ENCODE measurements at places on chromosomes 1 and 21. TPM values are rescaled to one million over a fixed set of nuclear protein-coding genes. Genes with fewer than 3 reads are reported as not detected.

Gene FAM43B
- total RNA-seq, result not detected

Gene CHAF1B
- total RNA-seq, result 2.1 TPM

Gene CLDN17
- total RNA-seq, result not detected

Gene ALX3
- not detected for total RNA-seq

Gene ESRRG
- not detected for total RNA-seq

Gene S100A8
- 185 TPM for total RNA-seq

Gene CALML6
- 0.43 TPM for total RNA-seq

Gene PLA2G2A
- total RNA-seq, result not detected

Gene DEPDC1
- total RNA-seq, result 1.1 TPM

Gene CYP4B1
- not detected for total RNA-seq

Gene SLC30A10
- not detected for total RNA-seq

Gene SPRR2F
- total RNA-seq, result not detected
